ENCODE measurements at places on chromosomes 5 and 9. TPM values are rescaled to one million over a fixed set of nuclear protein-coding genes. Genes with fewer than 3 reads are reported as not detected.

- DNase-seq = no peak
- H3K4me3 ChIP-seq = no peak overlapping the region
- no peaks in the 10 kb centered on the region for H3K36me3 ChIP-seq
- no peaks in the 10 kb centered on the region for H3K27me3 ChIP-seq
These were observed 62.9 kb downstream of the MAMDC2 start for GRCh38 chr9:70106571-70106970.

DNA sequence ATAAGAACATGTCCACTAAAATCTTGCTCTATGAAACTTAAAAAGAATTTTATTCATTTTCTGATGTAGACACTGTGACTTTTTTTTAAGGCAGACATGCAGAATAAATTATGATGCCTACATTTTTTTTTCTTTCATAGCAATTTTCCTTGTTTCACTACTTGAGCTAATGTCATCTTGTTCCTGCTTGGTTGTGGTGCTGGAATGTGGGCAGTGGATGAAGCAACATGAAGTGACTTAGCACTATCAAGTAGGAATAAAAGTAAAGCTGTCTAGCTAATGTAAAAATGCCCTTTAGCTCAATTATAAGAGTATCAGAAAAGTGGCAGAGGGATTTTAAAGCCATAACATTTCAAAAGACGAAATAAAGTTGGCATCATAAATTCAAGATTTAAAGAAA, 191.0 kb downstream of the ADAMTS6 start:
- no peaks in the 10 kb centered on the region for H3K27me3 ChIP-seq
- H3K36me3 ChIP-seq = no peaks in the 10 kb centered on the region
- no peak overlapping the region for H3K4me3 ChIP-seq
- no peak for DNase-seq

DNA sequence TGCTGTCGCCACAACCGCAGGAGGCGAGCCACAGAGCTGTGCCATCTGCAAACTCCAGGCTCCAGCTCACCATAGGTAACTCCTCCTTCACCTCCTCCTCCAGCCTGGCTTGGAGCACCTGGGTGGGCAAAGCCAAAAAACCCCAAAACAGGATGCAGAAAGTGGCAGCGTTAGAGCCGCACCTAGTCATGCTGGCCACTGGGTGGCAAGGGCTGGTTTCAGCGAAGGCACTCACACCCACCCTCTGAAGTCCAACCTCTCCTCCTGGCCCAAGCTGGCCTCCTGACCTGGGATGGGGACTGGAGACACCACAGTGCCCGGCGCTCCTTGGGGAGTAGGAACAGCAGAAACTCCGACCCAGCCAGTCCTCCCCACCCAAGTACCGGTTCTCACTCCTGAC, 28.7 kb upstream of the ZNF354B start:
- H3K4me1 ChIP-seq = no peaks in the 10 kb centered on the region
- H3K27ac ChIP-seq = no peak overlapping the region
- DNase-seq = no peak
- no peaks in the 10 kb centered on the region for H3K27me3 ChIP-seq

- no peak overlapping the region for H3K4me3 ChIP-seq
- H3K36me3 ChIP-seq = peaks cover 32% of the 10 kb centered on the region
- no peaks in the 10 kb centered on the region for H3K27me3 ChIP-seq
- no peak overlapping the region for H3K27ac ChIP-seq
- H3K4me1 ChIP-seq = peaks cover 7% of the 10 kb centered on the region
- DNase-seq = no peak
These were observed 64.7 kb upstream of the CTSL start for GRCh38 chr9:87661241-87661640.

DNA sequence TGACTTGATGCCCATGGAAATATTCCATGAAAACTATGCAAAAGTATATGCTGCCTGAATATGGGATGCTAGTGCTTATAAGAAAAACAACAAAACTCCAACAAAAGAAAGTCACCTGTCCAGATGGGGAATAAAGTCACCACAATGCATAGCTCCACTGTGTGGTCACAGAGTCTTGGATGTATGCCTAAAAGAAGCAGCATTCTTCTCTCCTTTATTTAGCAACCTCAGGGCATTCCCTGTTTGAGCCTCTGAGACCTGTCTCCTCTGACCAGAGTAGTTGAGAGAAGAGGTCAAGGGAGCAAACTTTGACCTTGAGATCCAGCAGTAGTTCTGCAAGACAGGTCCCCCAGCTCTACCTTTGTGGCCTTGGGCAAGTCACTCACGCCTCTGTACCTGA, 287.5 kb downstream of the MED10 start:
- no peak for DNase-seq
- no peak overlapping the region for H3K4me3 ChIP-seq
- no peak overlapping the region for H3K27ac ChIP-seq
- H3K27me3 ChIP-seq = no peaks in the 10 kb centered on the region
- H3K4me1 ChIP-seq = no peaks in the 10 kb centered on the region

The ZNF608 gene
- 10.9 TPM for total RNA-seq

The CERCAM gene
- total RNA-seq = 28.0 TPM

The SPATA31A3 gene
- not detected for total RNA-seq

Data from SJCRH30 (cell line).